Ascending aorta (tissue), 2 donors: ENCODE measurements at places on chromosomes 4 and X. TPM values are rescaled to one million over a fixed set of nuclear protein-coding genes. Genes with fewer than 3 reads are reported as not detected.

Gene KLHL13
- 7.0 TPM for total RNA-seq

Gene BRS3
- total RNA-seq = not detected

Gene ARHGAP6
- total RNA-seq = 33.6 TPM

Gene DCAF12L1
- total RNA-seq = not detected

Gene CACNA1F
- total RNA-seq = not detected

Gene PDGFC
- total RNA-seq = 21.0 TPM

Gene TLR3
- total RNA-seq = 19.9 TPM

Gene PNMA6A
- 0.32 TPM for total RNA-seq

Gene HPGDS
- total RNA-seq = not detected

Gene ZFP92
- 0.96 TPM for total RNA-seq

Gene MAGED2
- 187 TPM for total RNA-seq

Gene HAUS7
- 22.5 TPM for total RNA-seq

Gene TLL1
- 7.8 TPM for total RNA-seq

Gene PAGE4
- not detected for total RNA-seq

Gene EPHA5
- not detected for total RNA-seq

Gene EXOSC9
- 11.9 TPM for total RNA-seq

Gene FGFR3
- 3.7 TPM for total RNA-seq

Gene SSX1
- total RNA-seq = not detected

Gene RADX
- not detected for total RNA-seq

Gene DKK2
- 10.3 TPM for total RNA-seq

Gene FAM184B
- total RNA-seq = not detected

Gene ASB12
- not detected for total RNA-seq

Gene BMP3
- total RNA-seq = not detected

Gene LDB2
- 137 TPM for total RNA-seq

Gene ADH1A
- total RNA-seq = not detected

Gene HPSE
- 1.7 TPM for total RNA-seq

Gene GC
- total RNA-seq = 30.0 TPM

Gene INTU
- total RNA-seq = 3.1 TPM

Gene SERTM2
- not detected for total RNA-seq

Gene CNKSR2
- total RNA-seq = 0.53 TPM
